Activated T-cell treated with anti-CD3 and anti-CD28 coated beads, Interleukin-2, amount 50 U/mL, for 24 hours (primary cell): ENCODE measurements at places on chromosomes 4 and X.

DNA sequence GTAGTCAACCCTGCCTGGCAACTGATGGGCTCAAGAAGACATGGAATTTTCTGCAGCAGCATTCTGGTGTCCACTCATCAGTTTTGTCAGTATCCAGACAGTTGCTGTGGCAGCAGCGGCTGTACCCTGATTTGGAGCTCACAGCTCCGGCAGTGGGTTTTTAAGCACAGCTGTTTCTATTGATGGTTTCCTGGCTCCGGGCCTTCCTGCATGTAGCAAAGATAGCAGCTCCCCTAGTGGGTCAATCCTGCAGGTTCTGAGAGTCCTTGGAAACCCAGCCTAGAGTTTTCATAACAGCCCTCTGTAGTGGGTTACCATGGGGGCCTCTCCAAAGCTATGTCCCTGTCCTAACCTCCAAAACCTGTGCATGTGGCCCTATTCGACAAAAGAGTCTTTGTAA is 84.0 kb upstream of the ATP6AP2 start:
- no peak for DNase-seq

GRCh38 chrX:72326605-72327300 is 21.0 kb upstream of the CITED1 start:
- no peak for DNase-seq

- no peak for DNase-seq
Measured at GRCh38 chrX:6748595-6748994, 213.7 kb upstream of the VCX3A start.

- no peak for DNase-seq
Measured at GRCh38 chrX:136477026-136477425, 10.7 kb upstream of the BRS3 start.

GRCh38 chrX:72107841-72108595 is 23.7 kb downstream of the RTL5 start:
- DNase-seq, result no peak

DNA sequence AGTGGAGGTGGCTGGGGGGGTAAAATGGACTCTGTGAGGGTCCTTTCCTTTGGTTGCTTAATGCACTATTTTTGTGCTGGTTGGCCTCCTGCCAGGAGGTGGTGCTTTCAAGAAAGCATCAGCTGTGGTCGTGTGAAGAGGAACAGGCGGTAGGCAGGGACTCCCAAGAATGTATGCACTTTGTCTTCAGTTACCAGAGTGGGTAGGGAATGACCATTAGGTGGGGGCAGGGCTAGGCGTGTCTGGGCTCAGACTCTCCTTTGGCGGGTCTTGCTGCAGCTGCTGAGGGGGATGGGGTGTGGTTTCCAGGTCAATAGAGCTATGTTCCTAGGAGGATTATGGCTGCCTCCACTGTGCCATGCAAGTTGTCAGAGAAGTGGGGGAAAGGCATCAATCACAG is 509.0 kb downstream of the PCDH19 start:
- DNase-seq, result no peak

DNA sequence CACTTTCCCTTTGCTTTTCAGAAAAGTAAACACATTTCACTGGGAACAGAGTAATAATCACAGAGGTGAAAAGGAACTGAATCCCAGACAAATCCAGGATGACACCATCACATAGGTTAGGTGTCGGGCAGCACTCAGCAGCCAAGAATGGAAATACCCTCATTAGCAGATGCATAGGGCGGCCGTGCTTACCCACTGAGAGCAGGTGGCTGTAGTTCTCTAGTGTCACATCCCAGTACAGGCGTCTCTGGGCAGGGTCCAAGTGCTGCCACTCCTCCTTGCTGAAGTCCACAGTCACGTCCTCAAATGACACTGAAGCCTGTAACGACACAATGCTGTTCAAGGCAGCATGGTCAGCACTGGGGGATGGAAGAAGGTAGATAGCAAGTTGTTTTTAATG is 26.9 kb downstream of the ZNF41 start:
- no peak for DNase-seq

GRCh38 chr4:29717287-29718057 is 1002.7 kb upstream of the PCDH7 start:
- no peak for DNase-seq

GRCh38 chrX:53445977-53446376 is 11.8 kb upstream of the HSD17B10 start:
- peak; percentile 58 for DNase-seq

- no peak for DNase-seq
Measured at GRCh38 chr4:99300934-99301333, 10.1 kb upstream of the ADH1A start.

DNA sequence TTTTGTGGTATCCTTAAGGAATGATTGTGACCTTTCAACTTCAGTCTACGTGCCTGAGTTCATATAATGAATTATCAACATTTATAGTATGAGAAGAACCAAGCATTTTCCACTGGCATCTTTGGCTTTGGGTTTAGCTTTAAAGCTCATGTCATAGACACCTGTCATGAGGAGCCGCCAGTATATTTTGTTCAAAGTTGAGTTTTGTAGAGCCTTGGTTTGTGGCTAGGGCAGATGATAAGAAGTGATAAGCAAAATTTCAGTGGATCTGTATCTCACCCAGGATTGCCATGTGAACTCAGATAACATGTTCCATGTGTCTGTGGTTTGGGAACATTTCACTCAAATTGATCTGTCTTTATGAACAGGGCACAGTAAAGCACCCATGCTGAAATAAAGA is 873.2 kb downstream of the STPG2 start:
- no peak for DNase-seq

DNA sequence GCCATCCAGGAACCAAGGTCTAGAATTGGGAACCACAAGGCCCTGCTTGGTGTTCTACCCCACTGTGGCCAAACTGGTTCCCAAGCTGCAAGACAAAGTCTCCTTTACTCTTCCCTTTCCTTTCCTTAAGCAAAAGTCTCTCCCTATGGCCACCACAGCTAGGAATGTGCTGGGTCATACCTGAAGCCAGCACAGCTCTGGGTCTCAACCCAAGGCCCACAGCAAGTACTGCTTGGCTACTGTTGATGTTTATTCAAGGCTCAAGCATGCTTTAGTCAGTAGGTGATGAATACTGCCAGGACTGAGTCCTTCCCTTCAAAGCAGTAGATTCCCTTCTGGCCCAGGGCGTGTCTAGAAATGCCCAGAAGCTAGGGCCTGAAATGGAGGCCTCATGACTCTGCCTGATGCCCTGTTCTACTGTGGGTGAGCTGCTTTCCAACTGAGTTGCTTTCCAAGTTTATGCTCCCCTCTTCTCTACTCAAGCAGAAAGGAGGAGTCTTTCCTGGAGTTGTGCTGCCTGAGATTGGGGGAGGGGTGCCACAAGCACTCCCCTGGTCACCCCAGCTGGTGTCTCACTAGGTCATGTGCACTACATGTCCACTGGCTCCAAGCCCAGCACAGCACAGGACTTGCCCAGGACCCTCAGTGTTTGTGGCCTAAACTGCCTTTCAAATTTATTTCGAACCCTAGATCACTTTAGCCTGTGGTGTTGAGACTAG is 44.9 kb downstream of the STAP1 start:
- no peak for DNase-seq

- no peak for DNase-seq
Measured at GRCh38 chr4:155787113-155787710, 28.4 kb downstream of the GUCY1B1 start.

DNA sequence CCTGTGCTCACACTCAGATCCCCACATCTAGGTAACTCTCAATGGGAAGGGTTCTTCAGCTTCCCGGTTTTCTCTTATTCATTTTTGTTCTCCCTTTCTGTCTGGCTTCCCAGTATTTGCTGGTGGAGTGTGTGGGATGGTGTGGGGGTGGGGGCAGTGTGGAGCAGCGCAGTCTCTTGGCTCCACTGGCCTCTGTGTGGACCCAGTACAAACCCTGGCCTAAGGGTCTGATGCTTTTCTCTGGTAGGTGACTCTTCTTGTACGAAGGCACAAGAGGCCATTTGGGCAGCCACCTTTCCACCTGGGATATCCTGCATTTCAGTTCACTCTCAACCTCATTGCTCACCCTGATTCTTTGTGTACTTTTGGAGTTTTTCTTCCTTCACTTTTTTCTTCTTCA is 71.3 kb downstream of the NBDY start:
- peak; percentile 24 for DNase-seq

DNA sequence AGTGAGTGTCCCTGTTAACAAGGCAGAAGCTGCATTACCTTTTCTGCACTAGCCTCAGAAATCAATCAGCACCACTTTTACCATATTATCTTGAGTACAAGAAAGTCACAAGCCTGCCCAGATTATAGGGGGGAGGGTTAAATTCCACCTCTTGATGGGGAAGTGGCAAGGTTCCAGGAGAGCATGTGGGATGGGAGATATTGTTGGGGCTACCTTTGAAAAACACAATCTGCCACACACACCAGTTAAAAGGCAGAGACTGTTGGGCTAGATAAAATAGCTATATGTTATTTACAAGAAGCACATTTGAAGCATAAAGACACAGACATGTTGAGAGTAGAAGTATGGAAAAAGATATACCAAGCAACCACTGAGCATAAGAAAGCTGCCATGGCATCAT is 6.6 kb upstream of the AVPR2 start:
- no peak for DNase-seq

DNA sequence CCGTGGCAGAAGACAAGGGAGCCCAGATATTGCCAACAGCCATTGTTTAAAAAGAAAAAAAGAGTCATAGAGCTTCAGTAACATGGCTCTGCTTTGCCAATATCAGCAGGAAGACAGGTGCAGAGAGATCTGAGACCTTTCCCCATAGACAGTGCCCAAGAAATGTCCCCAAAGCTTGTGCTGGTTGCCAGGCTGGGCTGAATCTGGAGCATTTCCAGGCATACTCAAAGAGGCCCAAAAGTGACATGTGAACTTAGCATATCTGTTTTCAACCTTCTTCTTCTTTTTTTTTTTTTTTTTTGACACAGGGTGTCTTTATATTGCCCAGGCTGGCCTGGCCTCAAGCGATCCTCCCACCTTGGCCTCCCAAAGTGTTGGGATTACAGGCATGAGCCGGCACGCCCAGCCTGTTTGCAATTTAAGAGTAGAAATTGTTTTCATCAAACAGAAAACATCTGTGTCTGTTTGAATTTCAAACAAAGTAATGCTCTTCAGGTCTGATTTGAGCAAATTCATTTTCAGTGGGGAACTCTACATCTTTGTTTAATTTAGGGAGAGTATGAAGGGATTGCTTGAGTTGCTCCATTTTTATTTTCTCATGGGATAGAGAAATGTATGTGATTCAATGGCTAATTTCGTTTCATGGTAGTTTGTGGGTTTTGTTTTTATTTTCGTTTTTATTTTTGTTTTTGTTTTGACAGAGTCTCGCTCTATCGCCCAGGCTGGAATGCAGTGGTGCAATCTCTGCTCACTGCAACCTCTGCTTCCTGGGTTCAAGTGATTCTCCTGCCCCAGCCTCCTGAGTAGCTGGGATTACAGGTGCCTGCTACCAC is 56.6 kb upstream of the RBM47 start:
- no peak for DNase-seq

DNA sequence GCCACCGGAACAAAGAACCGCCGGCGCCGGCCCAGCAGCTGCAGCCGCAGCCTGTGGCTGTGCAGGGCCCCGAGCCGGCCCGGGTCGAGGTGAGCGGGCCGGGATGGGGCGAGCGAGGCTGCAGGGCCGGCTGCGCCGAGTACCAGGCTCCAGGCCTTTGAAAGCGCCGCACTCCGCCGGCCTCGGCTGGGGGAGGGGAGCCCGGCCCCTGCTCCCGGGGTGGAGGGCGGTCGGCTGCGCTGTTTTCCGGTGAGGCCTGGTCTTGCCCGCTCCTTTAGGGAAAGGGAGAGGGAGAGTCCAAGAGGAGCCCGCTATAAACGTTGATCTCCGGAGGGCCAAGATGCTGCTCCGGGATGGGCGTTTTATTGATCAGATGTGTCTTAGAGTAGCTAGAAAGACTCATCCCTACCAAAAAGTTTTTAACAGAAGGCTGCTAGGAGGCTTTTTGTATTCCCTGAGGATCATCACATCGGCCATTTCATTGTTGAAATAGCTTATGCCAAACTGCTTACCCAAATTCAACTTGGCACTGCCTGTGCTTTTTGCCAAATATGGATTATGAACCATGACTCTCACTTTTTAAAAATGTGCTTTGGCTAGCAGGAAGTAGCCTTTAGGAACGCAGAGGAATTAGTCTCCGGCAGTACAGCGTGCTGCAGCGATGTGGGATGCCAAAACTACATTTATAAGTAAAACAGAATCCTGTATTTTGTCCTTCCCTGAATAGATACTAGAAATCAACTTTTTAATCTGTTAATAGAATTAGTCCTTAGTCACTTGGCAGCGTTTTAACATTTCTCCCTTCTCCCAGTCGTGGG is 760 bp downstream of the TMEM165 start:
- DNase-seq, result peak; percentile 62

DNA sequence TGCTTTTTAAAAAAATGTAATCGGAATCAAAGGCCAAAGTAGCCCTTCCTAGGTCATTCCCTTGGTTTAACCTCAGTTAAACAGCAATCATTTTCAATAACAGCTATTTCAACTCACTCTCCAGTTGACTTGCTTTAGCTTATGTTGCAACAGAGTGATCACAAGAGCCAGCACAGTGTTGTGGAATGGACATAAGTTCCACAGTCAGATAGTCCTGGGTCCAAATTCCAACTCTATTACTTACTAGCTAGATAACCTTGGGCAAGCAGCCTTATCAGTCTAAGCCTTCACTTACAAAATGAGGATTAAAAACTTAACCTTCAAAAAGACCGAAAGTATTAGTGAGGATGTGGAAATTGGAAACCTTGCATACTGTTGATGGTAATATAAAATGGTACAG is 9.2 kb upstream of the GPC3 start:
- no peak for DNase-seq

DNA sequence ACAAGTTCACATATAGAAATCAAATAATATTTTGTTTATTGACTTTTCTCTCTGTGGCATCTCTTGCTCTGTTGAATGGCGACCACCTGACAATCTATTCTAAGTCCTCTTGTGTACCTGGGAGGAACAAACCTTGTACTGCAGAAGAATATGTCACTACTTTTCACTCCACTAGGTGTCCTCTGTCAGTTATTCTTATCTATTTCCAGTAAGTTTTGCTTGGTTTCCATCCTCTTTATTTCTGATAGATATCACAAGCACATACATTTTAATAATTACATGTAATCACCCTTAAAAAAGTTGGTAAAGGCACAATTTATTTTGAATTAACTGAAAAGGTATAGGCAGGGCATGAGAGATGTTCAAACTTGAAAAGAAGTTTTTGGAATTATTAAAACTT is 238.4 kb downstream of the SNCA start:
- DNase-seq, result no peak

DNA sequence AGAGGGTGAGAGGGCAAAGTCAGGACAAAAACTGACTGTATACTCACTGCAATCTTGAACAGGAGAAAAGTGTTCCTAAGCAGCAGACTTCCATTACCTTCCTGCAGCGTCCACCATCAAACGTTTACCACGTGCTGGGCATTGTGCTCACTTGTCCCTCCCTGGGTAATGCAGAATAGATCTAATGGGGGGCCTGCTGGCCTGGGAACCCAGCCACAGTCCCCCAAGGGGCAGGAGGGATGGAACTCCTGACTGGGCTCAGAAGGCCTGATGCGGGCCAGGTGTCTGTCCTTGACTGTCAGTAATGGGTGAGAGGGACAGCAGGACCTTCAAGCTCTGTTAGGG is 37.6 kb upstream of the FAM156A start:
- DNase-seq, result no peak
